BJ (cell line): ENCODE measurements at places on chromosomes 1 and 21. TPM values are rescaled to one million over a fixed set of nuclear protein-coding genes. Genes with fewer than 3 reads are reported as not detected.

DNA sequence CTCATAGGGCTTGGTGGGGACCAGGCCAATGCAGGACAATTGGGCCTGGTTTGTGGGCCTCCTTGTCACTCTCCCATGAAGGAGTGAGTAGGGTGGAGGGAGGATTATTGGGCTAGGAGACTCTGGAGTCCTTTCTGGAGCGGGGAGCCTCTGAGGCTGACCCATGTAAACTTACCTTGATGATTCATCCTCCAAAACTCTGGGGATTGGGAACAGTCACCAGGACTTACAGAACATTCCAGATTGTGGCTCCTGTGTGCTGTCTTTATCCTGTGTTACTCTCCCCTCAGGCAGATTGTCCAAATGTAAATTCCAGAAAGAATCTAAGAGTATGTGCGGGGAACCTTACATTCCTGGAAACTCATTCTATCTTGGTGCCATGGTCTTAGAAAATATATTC lies 197.6 kb downstream of the CAMTA1 start:
- DNase-seq, result no peak

- no peak for DNase-seq
Measured at GRCh38 chr1:101278845-101279244, 42.0 kb downstream of the S1PR1 start.

- DNase-seq, result peak; percentile 88
Measured at GRCh38 chr1:117695796-117696490, 90.1 kb downstream of the TENT5C start.

DNA sequence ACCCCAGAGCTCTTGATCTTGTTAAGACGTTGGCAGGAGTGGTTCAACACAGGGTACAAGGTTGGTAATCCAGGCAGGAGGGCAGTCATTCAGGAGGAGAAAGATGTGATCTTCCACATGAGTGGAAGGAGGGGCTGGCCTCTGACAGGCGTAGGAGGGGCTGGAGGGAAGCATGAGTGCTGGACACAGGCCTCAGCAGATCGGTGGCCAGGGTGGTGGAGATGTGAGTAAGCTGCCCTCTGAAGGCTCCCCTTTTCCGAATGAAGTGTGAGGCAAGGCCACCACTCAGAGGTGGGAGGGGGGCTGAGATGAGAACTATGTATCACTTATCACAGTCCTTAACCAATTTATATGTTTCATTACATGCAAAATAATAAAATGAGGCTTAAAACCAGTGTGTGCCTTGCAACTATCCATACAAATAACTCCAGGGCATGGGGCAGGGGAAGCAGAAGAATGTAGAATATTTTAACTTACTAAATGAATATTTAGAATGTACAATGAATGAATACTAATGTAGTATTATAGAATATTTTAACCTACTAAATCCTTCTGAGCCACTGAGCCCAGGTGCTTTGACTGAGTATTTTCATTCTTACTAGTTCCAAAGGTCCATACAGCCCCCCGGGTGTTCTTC lies 103.5 kb upstream of the TLR5 start:
- DNase-seq, result no peak

DNA sequence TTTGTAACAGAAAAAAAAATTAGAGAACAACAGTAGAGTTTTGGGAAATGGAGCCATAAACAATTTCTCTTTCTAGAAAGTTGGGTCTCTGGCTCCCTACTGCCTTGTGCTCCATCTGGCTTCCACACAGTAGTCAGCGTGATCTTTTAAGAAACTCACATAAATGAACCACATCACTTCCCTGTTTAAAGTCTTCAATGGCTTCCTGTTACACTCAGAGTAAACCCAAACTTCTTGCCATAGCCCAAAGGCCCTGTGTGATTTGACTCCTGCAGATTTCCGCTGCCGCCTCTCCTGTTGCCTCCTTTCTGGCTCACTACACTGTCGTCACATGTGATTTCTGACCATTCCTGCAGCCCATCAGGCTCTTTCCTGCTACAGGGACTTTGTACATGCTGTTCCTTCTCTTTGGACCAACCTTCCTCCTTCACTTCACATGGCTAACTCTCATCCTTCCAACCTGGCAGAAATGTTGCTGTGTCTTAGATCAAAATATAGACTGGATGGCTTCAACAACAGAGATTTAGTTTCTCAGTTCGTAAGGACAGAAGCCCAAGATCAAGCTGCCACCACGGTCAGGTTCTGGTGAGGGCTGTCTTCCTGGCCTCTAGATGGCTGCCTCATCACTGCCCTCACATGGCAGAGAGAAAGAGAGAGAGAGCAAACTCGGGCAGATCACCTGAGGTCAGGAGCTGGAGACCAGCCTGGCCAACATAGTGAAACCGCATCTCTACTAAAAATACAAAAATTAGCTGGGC lies 34.0 kb downstream of the OPRD1 start:
- no peak for DNase-seq

The LIPI gene
- not detected in 2 replicates for polyA plus RNA-seq

The MAP10 gene
- 0.52 and 0.81 TPM in 2 replicates for polyA plus RNA-seq

- DNase-seq, result no peak
Measured at GRCh38 chr1:44584167-44584566, 90.1 kb downstream of the TMEM53 start.

DNA sequence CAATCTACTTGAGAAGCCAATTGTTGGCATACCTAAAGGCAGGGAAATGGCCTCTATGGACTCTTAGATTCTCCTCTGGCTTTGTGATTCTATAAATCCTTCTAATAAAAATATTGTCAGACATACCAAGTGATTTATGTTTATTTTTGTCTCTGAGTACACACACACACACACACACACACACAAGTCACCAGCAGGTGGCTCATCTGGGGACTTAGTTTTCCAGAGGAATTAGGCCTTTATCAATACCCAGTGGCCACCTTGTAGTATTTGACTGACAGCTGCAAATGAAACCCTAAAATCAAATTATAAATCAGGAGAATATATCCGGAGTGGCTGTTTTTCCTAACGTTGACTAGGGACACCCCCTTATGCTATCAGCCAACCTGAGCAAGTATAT lies 258.5 kb downstream of the BRINP2 start:
- DNase-seq, result no peak

DNA sequence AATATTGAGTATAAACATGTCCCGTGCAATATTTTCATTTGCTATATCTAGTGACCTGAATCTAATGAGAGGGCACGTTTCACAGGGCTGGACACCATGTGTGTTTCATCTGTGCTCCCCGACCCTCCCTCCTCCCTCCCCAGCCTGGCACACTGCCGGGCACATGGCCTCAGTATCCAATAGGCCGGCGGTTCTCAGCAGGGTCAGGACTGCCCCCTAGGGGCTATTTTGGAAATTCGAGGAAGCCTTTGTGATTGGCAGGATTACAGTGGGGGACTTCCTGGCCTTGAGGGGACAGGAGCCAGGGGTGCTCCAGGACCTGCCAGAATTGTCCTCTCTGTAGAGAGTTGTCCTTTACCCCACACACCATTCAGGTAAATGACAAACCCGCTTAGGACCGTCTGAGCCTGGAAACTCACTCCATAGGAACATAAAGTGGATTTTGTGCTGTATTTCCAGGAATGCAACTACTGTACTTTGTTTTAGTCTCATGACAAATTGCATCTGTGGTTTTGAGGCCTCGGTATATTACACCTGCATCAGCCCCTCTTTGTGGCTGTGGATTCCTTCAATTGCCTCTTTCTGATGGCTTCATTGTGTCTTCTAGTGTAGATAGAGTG lies 109.5 kb upstream of the SIM2 start:
- peak; percentile 1 for DNase-seq

DNA sequence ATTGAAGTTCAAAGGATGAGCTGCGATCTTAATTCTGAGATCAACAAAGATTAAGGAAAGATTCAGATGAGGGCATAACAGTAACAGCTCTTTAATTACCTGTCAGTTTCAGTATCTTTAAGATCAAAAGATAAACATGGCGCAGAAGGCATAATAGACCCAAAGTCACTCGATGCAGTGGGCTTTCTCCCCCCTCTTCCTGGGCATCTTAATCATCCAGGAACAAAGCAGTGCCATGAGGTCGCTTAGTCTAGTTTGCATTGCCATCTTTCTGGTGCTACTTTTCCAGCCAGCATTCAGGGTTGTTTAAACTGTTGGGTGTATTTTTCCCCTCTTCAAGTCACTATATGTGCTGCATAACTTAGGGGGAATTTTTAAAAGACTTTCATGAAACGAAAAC lies 72.3 kb downstream of the HUNK start:
- DNase-seq, result no peak

- DNase-seq, result no peak
Measured at GRCh38 chr1:228207381-228207810, 448 bp upstream of the OBSCN start.

The PFKL gene
- 85.9 and 152 TPM in 2 replicates for polyA plus RNA-seq

GRCh38 chr21:44079446-44079845 lies 27.8 kb upstream of the PWP2 start:
- DNase-seq, result no peak

The OR6Y1 gene
- polyA plus RNA-seq, result not detected in 2 replicates
